ENCODE measurements at places on chromosomes 6 and 20. TPM values are rescaled to one million over a fixed set of nuclear protein-coding genes. Genes with fewer than 3 reads are reported as not detected.

GRCh38 chr6:1561355-1561754 is 48.4 kb upstream of the FOXC1 start:
- DNase-seq = no peak

Gene ZNF311
- 3.5 TPM for total RNA-seq

GRCh38 chr6:46491201-46491627 is at the start of gene RCAN2:
RCAN2 (minus strand) TSS chr6:46491449.
- DNase-seq = peak; percentile 75

Gene LPA
- total RNA-seq = 2.4 TPM

Gene NOL4L
- 115 TPM for total RNA-seq

GRCh38 chr6:40832691-40833090 is 206.3 kb downstream of the UNC5CL start:
- no peak for DNase-seq

DNA sequence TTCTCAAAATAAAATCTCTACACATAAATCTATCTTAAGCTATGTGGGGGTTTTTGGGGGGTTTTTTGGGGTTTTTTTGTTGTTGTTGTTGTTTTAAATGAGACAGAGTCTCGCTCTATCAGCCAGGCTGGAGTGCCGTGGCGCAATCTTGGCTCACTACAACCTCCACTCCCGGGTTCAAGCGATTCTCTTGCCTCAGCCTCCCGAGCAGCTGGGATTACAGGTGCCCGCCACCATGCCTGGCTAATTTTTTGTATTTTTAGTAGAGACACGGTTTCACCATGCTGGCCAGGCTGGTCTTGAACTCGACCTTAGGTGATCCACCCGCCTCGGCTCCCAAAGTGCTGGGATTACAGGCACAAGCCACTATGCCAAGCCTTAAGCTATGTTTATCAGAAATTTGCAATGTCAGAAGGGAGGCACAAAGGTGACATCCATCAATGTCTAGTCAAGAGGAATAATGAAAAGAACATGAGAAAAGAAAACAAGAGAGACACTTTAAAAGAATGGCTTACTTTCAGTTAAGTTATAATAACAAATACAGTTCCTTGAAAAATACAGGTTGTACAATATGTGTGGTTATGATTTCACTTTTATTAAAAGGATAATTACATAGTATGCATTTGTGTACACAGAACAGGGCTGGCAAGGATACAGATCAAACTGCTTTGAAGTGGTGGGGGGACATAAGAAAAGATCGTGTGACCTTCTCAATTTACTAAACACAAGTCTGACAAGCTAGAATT is 28.6 kb downstream of the SLC23A2 start:
- no peak for DNase-seq

Gene SLC24A3
- total RNA-seq = 3.8 TPM

Gene SCUBE3
- total RNA-seq = 2.0 TPM

DNA sequence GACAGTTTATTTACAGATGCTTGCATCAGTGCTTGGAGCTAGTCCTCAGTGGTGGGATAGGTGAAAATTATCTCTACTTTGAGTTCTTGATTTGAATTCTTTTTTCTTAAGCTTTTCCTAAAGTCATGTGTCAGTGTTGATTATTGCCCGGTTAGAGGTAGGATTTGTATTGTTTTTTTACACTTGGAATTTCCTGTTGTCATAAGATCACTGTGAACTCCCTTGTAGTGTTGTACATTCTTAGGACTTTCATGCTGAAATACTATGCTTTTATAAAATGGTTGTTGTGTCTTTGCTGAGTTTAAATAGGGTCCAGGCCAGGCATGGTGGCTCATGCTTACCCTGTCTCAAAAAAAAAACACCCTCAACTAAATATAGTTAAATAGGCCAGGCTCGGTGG is 20.3 kb downstream of the ASXL1 start:
- no peak for DNase-seq

DNA sequence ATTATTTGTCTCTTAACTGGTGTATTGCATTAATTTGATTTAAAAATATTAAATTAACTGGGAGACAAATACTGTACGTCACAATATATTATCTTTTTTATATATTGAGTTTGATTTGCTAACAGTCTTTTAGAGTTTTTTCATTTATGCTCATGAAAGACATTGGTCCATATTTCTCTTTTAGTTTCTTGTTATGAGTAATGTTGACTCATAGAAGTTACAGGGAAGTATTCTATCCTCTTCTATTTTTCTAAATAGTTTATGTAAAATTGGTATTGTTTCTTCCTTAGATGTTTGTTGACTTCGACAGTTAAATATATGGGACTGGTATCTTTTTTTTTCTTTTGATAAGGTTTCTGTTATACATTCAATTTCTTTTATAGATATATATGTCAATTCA is 1115.6 kb upstream of the CITED2 start:
- no peak for DNase-seq

Gene SLC32A1
- 0.25 TPM for total RNA-seq

Gene ADGRB3
- total RNA-seq = 4.3 TPM

Gene MAFB
- total RNA-seq = 17.7 TPM

DNA sequence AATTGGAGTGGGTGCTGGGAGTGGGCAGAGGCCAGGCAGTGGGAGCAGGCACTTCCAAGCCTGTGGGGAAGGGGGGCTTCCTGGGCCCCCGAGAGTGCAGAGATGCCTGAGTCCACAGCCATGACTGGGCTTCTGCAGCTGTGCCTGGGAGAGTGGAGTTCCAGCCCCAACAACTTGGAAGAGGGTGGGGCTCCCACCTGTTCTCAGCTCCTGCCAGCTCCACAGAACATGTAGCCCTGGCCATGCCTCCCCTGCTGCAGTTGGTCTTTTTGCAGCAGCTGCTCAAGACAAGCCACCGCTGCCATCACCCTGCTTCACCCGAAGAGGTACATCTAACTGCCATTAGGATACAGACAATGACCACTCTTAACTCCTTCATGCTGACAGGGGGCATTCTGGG is 1092.3 kb downstream of the KHDRBS2 start:
- DNase-seq = no peak

Gene CRISP3
- not detected for total RNA-seq

Gene PCED1A
- 46.0 TPM for total RNA-seq

Gene SPATS1
- total RNA-seq = 13.1 TPM

DNA sequence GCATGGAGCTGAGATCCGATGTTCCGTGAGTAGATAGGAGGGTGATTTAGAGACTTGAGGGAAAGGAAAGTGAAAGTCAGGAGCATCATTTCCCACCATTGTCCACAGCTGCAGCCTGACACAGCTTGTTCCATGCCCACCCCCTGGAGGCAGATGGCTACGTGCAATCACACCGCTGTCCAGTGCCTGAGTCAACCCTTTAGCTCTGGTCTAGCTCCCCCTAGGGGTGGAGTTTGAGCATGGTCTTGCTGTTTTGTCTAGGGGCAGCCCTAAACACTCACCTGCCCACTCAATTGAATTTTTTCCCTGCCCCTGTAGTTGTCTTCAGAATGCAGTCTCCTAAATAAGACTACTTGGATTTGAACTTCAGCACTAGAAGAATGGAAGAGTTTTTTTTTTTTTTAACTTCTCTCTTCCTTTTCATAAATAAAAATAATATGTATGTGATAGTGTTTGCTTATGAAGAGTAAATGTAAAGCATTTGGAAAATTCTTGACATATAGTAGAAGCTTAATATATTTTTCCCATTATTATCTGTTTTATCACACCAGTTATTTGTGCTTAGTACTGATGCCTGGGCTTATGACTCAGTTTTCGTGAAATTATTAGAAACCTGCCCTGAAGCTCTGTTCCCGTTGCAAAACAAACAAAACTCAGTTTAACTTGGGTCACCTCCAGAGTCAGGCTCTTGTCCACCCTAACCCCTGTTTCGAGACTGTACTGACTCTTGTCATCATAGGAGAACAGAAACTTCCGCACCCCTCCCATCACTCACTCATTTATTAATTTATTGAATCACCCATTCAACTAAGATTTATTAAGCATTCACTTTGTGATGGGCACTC is 814.8 kb downstream of the MAFB start:
- peak; percentile 90 for DNase-seq

GRCh38 chr6:22411376-22412105 is 114.7 kb upstream of the PRL start:
- no peak for DNase-seq

GRCh38 chr6:19298421-19298820 is 538.7 kb upstream of the ID4 start:
- no peak for DNase-seq

DNA sequence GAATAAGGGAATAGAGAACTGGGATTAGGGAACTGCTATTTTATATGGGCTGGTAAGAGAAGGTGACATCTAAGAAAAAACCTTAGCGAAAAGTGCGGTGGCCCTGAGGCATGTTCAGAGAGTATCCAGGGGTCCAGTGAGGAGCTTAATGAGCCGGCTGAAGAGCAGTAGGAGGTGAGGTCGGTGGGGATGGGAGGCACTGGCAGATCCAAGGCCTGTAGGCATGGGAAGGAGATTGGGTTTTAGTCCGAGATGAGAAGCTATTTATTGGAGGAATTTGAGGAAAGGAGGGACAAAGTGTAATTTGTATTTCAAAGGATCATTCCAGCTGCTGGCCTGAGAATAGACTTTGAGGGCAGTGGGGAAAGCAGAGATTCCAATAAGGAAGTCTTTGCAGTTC is 123.8 kb downstream of the QKI start:
- DNase-seq = no peak

GRCh38 chr6:132969196-132969595 is 154.8 kb downstream of the RPS12 start:
- no peak for DNase-seq

DNA sequence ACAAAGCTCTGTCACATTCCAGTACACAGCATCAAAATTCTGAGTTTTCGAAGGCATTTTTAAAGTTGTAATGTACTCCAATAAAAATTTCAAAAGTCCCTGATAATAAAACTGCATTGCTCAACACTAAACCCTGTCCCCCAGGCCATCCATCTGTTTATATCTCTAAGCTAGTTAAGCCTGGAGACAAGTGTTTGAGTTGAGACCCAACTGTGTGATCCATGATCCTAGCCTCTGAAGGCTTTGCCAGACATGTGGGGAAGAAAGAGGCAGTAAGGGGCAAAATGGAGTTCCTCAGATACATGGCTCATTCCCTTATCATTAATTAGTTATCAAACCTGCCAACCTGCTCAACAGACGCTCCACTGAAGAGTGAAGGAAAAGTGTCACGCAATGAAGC is 198.4 kb downstream of the ISM1 start:
- DNase-seq = no peak

- peak; percentile 69 for DNase-seq
These were observed 9.2 kb downstream of the ITPA start for GRCh38 chr20:3218307-3218988.

Gene THEMIS
- 0.62 TPM for total RNA-seq

DNA sequence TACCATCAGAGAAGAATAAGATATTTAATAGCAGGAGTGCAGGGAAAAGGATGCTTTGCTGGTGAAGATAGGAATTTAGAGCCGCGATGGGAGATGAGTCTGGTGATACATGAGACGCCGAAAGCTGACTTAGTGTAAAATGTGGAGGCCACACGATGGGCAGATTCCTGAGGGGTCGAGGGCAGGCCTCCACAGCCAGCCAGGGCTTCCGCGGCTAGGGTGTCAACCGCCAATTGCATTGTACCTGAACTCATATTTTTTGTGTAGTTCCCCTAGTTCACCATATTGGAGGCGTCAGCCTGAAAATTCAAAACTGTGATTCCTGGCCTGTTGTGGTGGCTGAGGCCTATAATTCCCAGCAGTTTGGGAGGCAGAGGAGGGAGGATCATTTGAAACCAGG is 8.5 kb downstream of the ETV7 start:
- no peak for DNase-seq

- DNase-seq = peak; percentile 26
These were observed 999 bp upstream of the PIM1 start for GRCh38 chr6:37168811-37169495.

DNA sequence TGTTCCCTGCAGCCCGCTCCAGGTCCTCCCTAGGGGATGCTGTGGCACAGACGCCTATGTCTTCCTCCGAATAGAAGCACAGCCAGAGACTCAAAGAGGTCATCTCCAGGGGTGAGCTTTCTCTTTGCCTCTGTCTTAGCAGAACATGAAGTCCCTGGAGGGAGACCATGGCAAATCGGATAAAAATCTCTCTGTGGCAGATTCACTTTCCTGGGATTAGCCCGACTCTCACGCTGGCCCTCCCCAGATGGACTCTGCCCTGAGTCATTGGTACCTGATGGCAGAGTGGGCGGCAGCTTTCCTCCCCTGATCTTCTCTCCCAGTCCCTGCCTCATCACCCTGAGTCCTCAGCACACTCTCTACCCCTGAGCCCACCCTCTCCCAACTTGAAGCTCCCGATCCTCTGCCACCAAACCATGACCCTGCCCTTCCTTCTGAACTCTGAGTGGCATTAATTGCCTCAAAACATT is 58.0 kb upstream of the CCDC167 start:
- no peak for DNase-seq

Gene ADGRF5
- total RNA-seq = 12.2 TPM

DNA sequence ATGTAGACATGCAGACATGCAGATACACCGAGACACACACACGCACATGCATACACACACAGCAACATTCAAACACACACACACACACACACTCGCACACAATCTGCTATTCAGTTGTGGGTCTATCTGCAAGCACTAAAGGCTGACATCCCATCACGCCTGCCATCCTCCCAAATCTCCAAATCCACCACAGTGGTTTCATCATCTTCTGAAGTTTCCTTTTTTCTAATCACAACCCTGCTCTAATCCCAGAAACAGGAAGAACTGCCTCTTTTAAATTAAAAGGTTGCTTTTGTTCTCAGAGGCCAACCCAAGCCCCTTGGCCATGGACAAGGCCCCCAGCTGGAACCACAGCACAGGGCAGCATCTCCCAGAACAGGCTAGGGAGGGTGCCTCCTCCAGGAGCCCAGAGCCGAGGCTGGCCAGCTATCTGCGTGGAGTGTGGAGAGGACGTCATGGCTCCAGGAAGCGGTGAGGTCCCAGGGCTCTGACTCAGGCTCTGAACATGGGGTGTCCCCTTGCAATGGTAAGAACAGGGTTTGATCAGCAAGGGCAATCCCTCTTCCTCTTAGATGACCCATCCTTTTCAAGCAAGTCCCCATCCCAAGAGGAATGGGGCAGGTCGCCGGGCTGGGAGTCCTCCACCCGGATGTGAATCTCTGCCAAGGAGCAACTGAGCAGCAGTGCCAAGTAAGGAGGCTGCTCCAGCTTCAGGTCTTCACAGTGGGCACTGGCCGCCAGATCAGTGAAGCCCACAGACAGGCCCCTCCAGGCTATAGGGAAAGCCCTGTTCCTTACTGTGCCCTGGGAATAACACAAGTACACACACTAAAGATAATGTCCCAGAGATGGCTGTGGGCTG is 14.7 kb downstream of the FOXF2 start:
- DNase-seq = no peak

Gene TMEM200A
- total RNA-seq = 5.5 TPM

Gene EBF4
- 14.2 TPM for total RNA-seq

DNA sequence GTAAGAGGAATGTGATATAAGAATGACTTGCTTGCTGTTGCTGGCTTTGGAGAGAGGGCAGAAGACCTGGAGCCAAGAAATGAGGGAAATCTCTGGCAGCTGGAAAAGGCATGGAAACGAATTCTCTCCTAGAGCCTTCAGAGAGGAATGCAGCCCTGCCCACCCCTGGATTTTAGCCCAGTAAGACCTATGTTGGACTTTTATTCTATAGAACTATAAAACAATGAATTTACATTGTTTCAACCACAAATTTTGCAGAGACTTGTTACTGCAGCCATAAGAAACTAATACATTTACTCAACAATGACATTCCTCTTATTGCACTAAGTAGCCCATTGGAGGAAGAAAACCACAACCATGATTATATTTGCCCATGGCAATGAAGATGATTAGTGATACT is 39.5 kb upstream of the PREP start:
- no peak for DNase-seq
